Foreskin fibroblast (primary cell): ENCODE measurements at places on chromosomes 13 and 19.

DNA sequence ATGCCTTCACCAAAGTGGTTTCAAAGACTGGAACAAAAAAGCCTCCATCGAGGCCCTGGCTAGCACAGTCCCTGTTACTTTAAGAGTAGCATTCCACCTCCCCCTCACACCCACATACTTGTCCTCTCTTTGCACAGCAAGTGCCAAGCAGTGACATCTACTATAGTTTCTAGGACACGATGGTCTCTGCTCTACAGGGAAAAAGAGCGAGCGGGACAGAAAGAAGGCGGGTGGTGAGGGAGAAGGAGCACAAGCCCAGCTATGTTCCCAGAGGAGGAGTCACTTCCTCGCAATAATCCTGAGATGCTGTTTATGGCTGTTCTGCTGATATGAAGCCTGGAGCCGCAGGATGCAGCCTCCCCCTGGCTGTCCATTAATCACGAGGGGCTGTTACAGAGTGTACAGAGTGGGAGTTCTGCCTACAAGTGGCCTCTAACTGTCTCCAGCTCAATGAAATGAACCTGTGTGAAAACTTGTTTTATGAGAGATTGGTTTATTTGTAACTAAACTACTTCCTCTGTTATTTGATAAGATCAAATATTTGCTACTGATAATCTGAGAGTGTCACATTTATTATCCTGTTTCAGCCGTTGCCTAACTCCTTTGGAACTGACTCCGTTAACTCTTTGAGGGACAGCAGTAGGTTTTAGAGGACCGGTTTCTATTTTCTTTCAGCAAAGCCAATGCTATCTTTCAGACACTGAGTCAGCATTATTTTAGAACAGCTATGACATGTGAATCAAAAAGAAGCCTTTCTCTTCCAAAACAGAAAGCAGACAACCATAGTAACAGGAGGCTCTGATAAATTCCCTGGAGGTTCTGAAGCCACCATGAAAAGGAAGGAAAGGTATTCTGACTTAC, 208.0 kb downstream of the SPRY2 start:
- peak; percentile 78 for DNase-seq

- DNase-seq, result no peak
Measured at GRCh38 chr19:5237190-5237780, 103.3 kb downstream of the PTPRS start.

DNA sequence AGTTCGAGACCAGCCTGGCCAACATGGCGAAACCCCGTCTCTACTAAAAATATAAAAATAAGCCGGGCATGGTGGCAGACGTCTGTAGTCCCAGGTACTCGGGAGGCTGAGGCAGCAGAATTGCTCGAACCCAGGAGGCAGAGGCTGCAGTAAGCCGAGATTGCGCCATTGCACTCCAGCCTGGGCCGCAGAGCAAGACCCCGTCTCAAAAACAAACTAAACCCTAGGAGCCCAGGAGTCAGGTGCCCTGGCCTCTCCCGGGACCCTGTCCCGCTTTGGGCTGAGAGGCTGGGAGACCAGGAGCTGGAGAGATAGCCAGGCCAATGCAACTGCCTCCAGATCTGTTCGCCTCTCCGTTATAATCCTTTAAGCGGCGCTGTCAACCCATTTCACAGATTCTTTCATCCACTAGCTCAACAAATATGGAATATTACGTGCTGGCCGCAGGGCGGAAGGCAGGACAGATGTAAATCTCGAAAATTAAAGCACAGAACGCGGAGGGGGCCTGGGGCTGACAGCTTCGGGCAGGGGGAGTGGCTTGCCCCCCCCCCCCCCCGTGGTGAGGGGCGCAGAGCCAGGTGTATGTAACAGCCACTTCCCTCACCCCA, 5.3 kb upstream of the MYBPC2 start:
- DNase-seq, result no peak

GRCh38 chr19:2454199-2454961, 2.4 kb downstream of the LMNB2 start:
- no peak for DNase-seq

DNA sequence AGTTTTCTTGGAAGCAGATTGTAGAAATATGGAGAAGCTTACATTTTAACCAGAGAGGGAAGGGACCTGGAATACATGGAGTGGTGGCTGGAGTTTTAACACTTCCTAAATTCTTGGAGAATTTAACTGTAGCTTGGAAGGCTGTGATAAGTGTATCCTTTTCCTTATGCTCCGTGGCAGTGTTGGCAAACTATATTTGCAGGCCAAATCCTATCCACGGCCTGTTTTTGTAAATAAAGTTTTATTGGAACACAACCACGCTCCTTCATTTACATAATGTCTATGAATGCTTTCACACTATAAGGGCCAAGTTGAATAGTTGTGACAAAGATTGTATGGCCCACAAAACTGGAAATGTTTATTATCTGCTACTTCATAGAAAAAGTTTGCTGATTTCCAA, 110.6 kb upstream of the MIR17HG start:
- no peak for DNase-seq

DNA sequence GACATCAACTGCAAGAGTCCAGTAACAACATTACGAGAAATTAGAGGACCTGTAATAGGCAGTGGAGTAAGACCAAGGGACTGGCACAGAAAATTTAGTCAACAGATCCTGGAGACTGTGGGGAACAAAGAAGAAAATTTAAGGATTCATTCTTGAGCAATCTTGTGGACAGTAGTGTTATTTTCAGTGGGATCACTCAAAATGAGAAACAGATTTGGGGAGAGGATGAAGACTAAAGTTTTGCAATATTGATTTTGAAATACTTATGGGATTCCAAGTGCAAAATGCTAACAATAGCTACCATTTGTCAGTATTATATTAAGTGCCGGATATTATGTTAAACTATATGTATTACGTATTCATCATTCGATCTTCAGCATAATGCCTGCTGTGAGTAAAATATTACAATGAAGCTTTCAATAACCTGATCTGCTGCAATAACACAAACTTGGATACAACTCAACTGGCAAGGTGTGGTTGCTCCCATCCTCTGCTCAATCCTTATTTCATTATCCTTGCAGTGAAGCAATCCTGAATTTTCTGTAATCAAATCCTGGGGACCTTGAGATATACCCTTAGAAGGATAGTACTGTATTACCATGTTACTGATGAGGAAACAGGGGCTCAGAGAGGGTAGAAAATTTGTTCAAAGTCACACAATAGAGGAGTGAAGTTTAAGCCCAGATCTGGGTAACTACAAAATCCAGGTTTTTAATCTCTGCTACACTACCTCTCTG, 84.2 kb downstream of the SACS start:
- peak; percentile 77 for DNase-seq

DNA sequence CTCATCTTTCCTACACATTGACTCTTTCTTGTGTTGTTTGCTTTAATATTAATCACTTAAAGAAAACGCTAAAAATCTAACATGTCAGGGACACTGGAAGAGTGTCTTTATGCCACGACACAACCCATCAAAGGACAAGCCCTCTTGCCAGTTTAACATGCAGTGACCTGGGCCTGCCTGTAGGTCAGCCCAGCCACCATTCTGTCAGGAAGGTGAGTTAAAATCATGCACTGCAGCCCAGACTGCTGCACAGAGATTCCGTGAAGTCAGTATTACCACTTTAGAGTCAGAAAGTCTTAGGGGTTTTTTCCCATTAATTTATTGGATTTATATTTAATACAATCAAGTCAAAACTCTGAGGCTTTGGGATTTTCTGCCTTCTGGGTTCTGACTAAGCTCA, 58.0 kb downstream of the TNFRSF19 start:
- no peak for DNase-seq

- no peak for DNase-seq
Measured at GRCh38 chr13:66415444-66415843, 814.7 kb downstream of the PCDH9 start.

DNA sequence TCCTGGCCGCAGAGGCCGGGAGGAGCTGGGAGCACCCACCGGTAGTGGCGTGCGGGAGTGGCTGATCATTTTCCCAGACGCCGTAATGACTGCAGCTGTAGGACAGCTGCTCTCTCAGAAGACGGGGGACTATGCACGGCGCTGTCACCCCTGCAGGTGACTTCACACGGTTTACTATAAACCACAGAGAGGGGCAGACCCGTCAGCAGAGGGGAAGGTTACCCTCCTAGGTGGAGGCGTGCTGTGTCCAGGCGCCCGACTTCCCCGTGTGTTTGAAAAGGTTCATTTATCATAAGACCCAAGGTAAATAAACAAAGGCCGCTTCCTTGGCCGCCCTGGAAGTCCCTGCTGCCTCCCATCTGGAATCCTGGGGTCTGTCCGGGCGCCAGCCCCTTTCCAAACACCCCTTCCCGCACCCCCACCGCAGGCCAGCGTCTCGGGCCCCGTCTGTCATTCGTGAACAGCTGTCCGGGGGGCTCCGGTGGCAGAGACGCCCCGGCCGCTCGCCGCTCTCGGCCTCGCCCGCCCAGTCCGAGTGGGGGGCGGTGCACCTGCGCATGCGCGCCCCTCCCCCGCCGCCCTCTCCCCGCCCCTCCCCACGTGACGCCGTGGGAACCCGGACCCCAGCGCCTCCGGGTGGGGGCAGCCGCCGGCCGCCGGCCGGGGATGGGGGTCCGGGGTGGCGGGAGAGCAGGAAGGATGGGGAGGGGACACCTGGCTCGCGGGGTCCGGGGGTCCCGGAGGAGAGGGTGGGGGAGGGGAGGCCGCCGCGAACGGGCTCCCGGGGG, 915 bp downstream of the SHC2 start:
- DNase-seq, result peak; percentile 62

DNA sequence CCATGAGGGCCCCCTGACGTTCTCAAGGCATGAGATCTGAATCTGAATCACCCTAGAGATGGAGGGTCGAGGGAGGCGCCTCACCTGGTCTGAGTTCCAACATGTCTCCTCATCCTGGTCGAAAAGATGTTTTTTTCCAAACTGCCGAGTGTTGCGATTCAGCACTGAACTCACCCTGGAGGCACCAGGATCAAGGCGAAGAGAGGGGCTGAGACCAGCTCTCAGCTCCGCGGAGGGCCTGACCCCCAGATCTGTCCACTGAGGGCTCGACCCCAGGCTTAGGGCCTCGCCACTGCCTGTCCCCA, 555 bp downstream of the NR2C2AP start:
- no peak for DNase-seq

DNA sequence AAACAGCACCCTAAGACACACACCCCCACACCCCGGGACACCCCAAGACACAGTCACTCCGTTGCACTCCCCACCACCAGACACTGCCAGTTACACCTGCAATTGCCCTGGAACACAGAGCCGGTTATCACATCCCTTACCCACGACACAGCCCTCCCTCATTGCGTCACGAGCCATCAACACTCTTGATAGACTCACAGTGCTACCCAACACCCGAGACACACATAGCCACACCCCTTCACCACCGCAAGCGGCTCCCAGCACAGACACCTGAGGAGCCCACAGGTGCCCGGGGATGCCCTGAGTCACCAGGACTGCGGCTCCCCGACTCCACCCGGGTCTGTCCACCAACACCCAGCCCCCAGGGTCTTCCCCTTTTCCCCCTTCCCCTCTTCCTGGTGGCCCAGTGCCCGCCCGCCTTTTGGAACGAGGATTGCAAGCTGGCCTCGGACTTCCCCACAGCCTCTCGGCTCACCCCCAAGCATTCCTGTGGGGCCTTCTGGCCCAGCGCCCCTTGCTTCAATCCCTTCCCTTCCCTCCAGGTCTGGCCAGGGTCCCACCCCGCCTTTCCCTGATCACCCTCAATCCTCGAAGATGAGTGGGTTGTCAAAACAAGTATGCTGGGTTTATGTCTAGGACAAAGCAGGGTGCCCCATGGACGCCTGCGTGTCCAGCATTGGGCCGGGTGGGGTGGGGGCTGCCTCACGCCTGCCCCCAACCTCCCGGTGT, 1.7 kb upstream of the PTGER1 start:
- DNase-seq, result peak; percentile 65

DNA sequence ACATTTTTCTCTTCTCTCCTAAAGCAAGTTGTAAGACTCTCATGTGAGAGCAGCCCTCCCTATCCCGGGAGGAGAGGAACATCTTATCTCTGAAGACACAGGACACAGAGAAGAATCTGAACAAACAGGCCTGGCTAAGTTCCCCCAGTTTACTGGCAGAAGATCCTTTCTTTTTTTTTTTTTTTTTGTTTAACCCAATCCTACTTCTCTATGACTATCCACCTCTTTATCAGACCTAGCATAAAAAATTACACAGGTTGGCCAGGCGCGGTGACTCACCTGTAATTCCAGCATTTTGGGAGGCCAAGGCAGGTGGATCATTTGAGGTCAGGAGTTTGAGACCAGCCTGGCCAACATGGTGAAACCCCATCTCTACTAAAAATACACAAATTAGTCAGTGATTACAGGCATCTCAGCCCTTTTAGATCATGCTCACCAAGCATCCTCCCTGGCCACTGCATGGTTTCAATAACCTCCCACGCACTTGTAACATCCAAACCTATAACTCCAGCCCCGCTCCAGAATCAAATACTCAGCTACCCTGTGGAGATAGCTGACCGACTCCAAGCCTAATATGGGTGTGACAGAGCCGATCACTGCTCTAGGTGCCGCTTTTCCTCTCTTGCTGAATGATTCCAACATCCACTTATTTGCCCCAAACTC, 27.3 kb upstream of the MUC16 start:
- DNase-seq, result no peak

GRCh38 chr13:66405908-66406802, 824.0 kb downstream of the PCDH9 start:
- peak; percentile 74 for DNase-seq

DNA sequence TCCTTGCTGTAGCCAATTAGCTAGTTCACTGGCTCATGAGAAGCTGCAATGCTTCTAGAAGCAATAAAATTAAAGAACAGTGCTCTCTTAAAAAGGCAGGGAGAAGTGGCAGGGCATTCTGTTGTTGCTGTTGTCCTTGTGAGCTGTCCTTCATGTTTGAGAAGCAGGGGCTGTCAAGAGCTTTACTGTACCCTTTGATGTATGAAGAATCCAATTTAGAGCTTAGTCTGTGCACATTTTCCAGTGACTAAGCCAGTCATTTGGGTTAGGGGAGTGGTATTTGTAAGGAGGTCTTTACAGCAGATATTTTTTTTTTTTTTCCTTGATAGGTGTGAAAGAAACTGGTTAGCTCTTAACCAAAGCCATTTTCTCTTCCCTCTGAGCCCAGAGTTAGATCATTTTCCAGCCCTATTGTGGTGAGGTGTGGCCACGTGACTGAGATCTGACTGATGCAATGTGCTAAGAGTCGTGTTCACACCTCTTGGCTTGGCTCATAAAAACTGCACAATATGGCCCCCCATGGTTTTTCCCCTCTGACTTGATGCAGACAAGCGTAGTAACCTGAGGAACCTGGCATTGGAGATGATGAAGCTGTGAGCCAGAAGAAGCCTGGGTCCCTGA, 309.6 kb upstream of the TMTC4 start:
- no peak for DNase-seq

GRCh38 chr19:47790398-47790814, 11.9 kb downstream of the SELENOW start:
- peak; percentile 77 for DNase-seq

DNA sequence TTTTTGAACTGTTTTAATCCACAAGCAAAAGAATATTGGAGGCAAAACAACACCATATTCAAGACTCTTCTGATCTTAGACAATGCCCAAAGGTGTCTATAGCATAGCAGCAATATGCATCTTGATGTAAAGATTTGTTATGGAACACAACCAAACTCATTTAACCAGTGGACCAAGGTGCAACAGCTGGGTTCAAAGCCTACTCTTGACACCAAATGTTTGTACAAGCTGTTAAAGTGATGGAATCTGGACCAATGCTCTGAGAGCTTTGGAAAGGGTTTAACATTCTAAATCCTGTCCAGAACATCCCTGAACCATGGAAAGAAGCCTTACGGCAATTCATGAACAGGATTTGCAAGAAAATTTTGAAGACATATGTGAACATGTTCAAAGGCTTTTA, 520.0 kb downstream of the GPC6 start:
- DNase-seq, result no peak

GRCh38 chr19:53555352-53555751, 17.4 kb downstream of the ZNF331 start:
- no peak for DNase-seq
